ENCODE measurements at places on chromosomes 1 and 21.

DNA sequence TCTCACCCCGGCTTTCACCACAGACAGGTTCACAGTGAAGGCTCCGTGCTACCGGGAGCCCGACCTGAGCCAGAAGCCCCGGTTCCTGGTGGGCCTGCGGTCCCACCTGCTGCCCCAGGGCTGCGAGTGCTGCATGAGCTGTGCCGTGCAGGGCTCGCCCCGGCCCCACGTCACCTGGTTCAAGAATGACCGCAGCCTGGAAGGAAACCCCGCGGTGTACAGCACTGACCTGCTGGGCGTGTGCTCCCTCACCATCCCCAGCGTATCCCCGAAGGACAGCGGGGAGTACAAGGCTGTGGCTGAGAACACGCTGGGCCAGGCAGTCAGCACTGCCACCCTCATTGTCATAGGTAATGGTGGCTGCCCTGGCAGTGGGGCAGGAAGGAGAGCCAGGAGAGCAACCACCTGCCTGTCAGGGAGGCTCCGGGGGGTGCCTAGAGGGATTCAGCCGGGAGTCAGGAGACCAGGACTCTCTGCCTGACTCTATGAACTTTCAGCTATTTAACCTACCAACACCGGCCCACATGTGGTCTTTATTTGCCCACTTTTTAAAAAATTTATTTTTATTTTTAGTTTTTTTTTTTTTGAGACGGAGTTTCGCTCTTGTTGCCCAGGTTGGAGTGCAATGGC, 36.4 kb downstream of the IGFN1 start:
- DNase-seq = no peak

DNA sequence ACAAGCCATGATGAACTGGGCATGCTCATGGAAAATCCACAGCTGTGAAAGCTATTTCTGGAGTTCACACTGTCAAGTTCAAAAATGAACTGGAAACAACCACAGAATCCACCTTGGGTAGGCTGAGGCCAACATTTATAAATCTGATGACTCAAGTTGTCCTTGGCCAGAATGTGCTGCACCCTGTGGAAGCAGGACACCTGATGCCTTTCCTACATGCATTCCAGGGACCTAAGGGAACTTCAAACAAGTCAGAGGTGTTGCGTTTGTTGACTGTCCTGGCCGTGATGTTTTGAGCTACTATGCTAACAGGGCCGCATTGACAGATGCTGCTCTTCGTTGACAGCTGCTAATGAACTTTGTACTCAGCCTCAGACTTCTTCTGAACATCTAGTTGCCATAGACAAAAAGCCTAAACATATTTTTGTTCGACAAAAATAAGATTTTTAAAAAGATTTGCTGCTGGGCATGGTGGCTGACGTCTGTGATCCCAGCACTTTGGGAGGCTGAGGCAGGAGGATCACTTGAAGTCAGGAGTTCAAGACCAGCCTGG, 127.9 kb upstream of the SLC45A1 start:
- no peak for DNase-seq

DNA sequence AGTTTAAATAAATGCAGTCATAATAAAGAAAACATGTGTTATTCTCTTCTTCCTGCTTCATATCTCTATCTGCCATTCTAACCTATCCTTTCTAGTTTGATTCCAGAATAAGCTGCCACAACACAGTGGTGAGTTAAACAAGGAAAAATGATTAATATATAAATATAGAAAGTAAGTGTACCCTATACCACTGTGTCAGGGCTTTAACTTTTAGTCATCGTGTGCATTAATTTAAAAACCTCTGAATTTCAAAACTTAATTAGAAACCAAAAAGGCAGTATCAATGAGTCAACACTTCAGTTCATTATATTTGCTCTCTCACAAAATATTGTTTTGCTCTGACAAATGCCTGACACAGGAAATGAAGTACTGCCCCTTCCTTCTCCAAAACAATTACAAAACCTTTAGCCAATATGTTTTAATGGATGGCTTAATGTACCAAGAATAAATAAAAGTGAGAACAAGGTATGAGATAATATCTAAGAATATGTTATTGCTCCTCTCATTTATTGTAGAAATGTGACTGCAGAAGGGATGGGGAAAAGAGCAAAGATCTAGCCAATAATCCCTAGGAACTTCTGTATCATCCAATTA, 634.8 kb downstream of the KCNT2 start:
- DNase-seq = no peak

DNA sequence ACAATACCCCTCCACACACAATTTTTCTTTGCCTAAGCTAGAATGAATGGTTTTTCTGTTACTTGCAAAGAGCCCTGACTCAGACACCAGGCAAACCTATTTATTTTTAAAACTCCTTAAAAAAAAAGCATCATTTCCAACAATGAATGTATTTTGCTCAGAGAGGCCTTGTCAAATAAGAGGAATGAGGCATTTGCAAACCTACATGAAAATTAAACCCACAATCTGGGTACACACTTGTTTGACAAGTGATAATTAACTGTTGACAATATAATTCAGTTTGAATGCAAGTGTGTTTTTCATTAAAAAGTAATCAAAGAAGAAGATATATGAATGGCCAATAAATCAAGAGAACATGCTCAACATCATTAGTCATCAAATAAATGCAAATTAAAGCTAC, 339.5 kb downstream of the PTPRU start:
- DNase-seq = no peak

GRCh38 chr1:223700388-223700918, 11.9 kb upstream of the CAPN2 start:
- DNase-seq = no peak

DNA sequence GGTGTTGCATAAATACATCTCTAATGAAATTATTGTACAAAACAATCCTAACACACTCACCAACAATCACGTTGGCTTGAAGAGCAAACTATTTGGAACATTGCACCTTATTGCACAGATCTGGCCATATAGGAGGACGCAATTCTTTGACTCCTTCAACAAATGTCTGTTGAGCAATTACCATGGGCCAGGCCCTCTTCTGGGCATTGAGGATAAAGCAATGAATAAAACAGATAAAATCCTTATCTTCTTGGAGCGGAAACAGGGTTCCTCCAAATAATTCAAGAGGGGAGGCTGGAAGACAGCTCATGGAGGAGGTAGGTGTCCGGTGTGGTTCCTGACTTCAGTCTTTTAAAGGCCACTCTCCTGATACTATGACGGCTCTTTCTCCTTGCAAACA, 43.3 kb downstream of the PAX7 start:
- no peak for DNase-seq

DNA sequence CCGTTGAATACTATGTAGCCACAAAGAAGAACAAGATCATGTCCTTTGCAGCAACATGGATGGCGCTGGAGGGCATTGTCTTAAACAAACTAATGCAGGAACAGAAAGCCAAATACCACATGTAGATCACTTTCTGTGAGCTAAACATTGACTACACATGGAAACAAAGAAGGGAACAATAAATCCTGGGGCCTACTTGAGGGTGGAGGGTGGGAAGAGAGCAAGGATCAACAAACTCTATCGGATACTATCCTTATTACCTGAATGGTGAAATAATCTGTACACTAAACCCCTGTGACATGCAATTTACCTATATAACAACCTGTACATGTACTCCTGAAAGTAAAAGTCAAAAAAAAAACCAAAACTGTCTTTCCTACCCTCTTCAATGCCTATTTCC, 40.8 kb upstream of the CD55 start:
- DNase-seq = no peak

DNA sequence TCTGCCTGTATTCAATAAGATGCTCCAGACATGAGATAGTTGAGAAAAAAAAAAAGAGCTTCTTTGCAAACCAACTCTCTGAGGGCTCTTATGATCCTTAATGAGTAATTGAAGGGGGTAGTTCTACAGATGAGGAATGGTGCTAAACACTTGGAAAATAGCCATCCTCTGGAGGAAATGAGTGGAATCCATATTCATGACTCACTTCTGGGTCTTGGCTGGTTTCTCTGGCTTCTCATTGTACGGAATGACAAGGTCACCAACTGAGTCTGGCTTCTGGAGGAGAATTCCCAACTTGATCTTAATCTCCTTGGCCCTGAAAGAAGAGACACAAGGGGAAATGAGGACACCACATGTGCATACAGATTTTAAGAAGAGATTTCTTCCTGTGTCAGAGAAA, 34.7 kb downstream of the RGS5 start:
- no peak for DNase-seq

DNA sequence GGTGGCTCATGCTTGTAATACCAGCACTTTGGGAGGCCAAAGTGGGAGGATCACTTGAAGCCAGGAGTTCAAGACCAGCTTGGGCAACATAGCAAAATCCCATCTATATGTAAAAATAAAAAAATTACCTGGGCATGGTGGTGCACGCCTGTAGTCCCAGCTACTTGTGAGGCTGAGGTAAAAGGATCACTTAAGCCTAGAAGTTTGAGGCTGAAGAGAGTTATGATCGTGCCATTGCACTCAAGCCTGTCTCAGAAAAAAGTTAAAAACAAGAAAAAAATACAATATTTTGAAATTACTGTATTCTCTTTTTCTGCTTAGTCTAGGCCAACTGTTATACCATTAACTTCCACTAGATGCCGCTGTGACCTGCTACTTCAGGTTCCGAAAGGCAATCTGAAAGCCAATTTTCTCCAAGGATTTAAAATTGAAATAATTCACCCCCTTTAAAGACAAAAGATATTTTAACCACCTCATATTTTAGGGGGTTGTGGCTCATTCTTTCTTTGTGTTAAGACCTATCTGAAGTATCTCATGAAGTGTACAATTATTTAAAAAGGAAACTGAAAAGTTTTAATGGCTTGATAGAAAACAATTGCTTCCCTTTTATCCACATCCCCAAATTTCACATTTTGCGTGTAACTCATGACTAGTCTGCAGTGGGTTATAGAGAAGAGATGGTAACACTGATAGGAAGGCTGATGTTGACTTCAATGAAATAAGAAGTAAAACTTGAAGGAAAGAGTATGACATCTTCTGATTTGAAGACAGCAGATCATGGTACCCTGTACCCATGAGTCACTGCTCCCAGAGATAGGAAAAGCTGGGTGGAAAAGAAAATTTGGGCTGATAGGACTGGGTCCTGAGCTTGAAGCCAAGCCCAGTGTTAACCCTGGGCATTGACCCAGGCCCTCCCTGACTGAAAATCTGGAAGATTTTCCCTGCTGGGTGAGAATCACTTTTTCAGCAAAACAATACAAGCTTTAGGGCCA, 24.4 kb upstream of the CLDN14 start:
- DNase-seq = no peak

GRCh38 chr1:157095091-157095490, 4.5 kb downstream of the ETV3L start:
- no peak for DNase-seq

- DNase-seq = no peak
Observed at GRCh38 chr1:208139434-208140045, 104.6 kb downstream of the PLXNA2 start.

- peak; percentile 97 for DNase-seq
Observed at GRCh38 chr1:10209905-10210810, at the start of gene KIF1B. Gene KIF1B (plus strand): TSS chr1:10210570. CDS start chr1:10232329, 21,759 bp downstream.

DNA sequence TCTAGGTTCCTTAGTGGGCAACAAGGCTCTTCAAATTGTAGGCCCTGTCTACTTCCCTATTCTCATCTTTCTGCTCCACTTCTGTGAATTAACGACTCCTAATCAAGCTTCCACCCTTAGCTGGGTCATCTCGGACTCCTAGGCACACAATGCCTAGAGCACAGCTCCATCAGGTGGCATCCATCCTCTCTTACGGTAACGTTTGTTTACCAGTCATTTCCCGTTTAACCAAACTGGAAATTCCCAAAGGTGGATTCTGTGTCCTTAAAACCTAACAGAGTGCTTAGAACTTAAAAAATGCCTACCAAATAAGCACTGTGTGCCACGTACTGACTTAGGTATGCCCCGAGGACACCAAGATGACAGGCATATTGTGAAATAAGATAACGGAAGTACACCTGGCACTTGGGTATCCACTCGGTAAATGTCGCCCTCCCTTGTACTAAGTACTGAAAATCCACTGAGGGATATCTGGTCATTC, 1.5 kb downstream of the PARP1 start:
- no peak for DNase-seq

DNA sequence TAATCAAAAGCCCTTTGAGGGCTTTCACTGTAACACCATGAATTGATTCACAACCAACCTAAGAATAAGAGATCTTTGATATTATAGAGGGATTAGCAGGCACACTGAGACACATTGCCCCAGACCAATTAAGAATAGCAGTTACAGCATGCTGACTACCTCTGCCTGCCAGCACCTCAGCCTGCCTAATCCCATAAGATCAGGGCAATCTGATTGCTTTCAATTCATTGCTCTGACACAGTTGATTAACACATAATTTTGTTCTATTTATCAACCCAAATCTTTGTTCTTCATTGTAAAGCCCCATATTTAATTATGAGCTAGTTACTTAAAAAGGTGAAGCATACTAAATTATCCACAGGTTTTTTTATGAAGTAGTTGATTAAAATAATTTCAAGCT, 548.8 kb upstream of the ZP4 start:
- DNase-seq = no peak

GRCh38 chr1:230509281-230509977, 83.3 kb upstream of the PGBD5 start:
- DNase-seq = peak; percentile 27

DNA sequence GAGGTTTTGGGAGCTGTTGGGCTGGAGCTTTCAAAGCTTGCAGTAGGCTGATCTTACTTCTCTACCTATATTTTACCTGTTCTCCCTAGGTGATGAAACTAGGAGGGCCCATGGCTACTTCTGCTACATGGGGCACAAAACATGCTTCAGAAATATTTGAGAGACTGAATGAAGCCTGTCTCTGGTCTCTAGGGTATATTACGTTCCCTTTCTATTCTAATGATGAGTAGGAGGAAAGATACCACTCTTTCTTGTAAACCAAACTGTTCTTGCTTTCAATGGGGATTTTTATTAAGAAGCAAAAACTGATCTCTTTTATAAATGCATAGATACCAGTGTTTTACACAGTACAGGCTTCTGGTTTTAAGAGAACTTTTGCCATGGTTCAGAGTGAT, 103.1 kb downstream of the GALNT2 start:
- DNase-seq = no peak

DNA sequence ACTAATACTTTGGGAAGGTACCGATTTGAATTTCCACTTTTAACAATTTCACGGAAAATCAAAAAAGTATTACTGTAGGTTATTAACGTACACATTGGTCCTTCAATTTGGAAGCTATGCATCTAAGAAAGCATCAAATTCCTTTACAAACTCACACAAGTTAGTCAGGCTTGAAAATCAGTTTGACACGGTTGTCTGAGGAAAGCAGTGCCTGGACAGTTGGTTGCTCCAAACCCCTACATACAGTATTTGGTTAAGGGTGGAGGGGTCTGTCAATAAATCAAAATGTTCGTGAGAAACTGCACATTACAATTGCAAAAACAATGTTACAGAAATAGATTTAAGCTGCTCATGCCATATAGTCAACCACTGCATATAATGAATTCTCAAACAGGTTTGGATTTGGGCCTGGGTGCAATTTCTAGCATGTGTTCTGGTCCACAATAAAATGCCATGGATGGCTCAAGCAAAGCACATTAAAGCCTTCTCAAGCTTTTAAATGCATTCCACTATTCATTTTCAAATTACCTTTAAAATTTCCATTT, 19.9 kb upstream of the RBM34 start:
- no peak for DNase-seq

DNA sequence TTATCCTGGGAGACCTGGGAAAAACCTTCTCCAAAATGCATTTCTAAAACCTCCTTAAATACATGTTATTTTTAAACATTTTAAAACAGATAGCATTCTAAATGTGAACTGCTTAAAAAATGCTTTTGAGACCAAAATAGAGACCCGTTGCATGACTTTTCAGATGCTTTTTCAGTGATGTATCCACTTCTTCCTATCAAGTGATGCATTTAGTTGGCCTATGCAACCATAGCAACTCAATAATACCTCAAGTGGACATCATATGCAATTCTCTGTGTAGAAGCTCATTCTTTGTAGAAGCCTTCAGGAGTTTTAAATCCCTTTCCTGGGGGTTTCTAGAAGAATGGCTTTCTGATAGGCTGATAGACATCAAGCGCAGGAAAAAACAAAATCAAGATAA, 94.5 kb upstream of the RAVER2 start:
- DNase-seq = no peak

Data from stimulated activated naive B cell treated with anti-CD40 and anti-IgM and Interleukin-4, amounts not matched to agents 10 μg/mL and 1 μg/mL and 100 μg/mL, for 72 hours (primary cell).